T-cell (primary cell): ENCODE measurements at places on chromosomes 2 and 18.

- no peak for DNase-seq
Observed at GRCh38 chr18:76532875-76533274, 37.8 kb upstream of the ZNF516 start.

- DNase-seq: no peak
Observed at GRCh38 chr18:56641714-56642337, 3.4 kb upstream of the TXNL1 start.

- DNase-seq: no peak
Observed at GRCh38 chr2:46493241-46493970, 14.0 kb downstream of the TMEM247 start.

GRCh38 chr2:239035997-239036731 is 188.3 kb downstream of the TWIST2 start:
- DNase-seq: no peak

- no peak for DNase-seq
Observed at GRCh38 chr2:219403861-219404260, 14.3 kb upstream of the DES start.

- DNase-seq: no peak
Observed at GRCh38 chr2:122205641-122206040, 450.2 kb downstream of the TSN start.

GRCh38 chr2:14143435-14143834 is 489.1 kb upstream of the LRATD1 start:
- DNase-seq: no peak

DNA sequence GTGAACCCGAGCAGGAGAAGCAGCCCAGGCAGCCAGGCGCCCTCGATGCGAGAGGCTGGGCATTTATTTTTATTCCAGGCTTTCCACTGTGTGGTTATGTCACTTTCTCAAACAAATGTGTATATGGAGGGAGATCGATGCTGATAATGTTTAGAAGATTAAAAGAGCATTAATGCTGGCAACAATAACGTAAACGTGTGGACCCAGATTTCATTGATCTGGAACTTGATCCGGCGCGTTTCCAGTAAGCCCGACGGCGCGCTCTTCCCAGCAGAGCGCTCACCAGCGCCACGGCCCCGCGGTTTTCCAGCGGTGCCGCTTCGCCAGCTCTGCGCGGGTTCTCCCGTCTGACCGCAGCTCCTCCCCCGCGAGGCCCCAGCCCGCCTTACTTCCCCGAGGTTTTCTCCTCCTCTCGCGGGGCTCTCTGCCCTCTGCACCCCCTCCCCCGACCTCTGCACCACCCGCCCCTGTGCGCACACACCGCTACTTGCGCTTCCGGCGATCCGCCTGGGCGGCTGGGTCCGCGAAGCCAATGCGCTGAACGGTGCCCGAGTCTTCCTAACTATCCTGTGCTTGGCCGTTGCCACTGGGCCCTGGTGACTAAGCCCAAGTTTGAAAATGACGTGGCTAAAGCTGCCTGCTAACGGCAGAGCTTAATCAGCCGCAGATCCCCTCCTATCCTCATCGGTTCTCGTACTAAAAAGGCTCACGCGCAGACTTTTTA is 6.1 kb downstream of the ONECUT2 start:
- no peak for DNase-seq

DNA sequence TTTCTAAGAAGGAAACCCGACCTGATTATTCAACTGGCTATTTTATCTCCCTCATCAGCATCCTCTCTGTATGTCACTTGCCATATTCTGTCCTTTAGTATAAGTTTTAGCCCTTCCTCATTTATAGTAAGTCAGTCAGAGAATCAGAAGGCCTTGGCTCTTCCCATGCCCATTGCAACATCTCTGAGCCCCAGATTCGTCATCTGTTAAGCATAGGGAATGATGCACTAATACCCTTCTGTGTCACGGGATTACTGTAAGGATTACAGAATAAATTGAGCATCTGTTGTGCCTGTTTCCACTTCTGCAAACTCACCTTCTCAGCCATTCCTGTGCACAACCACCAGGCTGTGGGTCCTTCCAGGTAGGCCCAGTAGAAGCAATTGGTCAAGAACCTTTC is 258.1 kb upstream of the RAB12 start:
- DNase-seq: no peak

DNA sequence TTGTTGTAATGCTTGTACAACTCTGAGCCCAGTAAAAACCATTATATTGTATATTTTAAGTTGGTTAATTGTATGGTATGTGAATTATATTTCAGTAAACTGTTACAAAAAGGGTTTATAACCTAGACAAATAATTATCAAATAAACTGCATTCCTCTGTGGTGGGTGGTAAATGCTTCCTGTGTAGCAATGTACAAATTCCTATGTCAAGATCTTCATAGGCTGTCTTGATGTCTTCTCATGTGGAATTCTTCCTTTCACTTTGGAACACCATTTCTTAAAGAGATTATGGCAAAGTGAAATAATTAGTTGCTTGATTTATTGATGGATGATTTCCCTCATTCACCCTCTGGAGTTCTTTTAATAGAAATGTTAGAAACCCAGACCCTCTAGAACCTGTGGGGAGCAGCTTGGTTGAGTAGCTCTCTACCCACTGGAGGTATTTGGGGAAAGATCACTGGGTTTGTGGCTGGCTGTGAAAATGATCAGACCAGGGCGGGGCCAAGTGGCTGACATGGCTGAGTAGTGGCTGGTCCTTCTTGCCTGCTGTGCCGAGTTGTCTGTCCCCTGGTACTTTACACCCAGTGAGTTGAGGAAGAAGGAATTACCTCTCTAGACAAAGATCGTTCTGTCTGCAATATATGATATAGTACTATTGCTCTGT is 22.4 kb upstream of the MGAT5 start:
- no peak for DNase-seq

GRCh38 chr2:21650569-21650968 is 526.8 kb downstream of the TDRD15 start:
- no peak for DNase-seq

GRCh38 chr2:96764253-96764637 is 3.5 kb downstream of the CNNM4 start:
- DNase-seq: no peak

- DNase-seq: peak; percentile 8
Observed at GRCh38 chr2:23381084-23381483, 3.9 kb upstream of the KLHL29 start.

- DNase-seq: no peak
Observed at GRCh38 chr2:222672068-222672401, 577 bp downstream of the MOGAT1 start.

DNA sequence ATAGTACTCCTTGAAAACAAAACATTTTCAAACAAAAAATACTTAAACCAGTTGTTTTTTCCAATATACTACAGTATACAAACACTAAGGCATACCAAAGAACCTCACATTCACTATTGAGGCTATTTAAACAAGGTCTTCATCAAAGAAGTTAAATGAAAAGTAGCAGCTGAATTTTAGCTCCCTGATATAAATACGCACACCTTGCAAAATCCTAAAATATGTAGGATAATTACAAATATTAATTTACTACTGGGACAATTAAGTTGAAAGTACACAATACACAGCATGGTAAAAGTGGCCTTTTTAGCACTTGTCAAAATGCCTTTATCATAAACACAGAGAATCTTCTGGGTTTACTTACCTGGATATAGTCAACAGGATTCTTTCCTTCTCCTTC is 78.7 kb downstream of the CUL3 start:
- DNase-seq: no peak

DNA sequence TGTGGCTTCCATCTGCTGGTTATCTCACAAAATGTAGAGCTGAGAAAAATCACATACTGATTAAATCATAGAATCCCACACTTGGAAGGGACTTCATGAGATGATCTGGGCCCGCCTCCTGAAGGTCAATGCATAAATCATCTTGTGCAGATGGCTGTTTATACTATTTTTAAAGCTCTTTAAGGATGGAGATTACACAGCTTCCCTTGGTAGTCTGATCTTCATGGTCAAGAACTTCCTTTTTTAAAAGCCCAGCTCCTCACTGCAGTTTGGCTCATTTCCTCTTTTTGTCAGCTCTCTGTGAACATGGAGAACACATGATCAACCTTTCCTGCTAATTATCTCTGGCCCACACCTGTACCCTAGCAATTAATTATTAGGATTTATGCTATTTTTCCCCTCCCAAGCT is 25.9 kb downstream of the GCG start:
- no peak for DNase-seq

DNA sequence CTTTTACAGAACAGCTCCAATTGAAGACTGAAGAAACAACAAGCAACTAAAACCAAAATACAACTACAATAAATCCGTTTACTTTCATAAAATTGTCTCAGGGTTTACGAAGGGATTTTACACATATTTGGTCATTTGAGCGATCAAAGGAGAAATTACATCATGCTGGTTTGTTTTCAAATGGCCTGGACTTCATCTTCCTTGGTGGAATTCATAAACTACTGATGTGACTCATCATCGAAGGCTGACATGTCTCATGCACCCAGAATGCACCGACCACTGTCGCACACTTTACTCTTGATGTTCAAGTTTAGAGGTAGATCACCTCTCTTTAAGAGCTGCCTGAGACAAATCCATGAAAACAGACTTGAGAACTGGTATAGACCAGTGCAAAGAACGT is 25.6 kb upstream of the PMAIP1 start:
- DNase-seq: no peak

GRCh38 chr18:46830633-46831032 is 73.8 kb upstream of the ST8SIA5 start:
- no peak for DNase-seq

DNA sequence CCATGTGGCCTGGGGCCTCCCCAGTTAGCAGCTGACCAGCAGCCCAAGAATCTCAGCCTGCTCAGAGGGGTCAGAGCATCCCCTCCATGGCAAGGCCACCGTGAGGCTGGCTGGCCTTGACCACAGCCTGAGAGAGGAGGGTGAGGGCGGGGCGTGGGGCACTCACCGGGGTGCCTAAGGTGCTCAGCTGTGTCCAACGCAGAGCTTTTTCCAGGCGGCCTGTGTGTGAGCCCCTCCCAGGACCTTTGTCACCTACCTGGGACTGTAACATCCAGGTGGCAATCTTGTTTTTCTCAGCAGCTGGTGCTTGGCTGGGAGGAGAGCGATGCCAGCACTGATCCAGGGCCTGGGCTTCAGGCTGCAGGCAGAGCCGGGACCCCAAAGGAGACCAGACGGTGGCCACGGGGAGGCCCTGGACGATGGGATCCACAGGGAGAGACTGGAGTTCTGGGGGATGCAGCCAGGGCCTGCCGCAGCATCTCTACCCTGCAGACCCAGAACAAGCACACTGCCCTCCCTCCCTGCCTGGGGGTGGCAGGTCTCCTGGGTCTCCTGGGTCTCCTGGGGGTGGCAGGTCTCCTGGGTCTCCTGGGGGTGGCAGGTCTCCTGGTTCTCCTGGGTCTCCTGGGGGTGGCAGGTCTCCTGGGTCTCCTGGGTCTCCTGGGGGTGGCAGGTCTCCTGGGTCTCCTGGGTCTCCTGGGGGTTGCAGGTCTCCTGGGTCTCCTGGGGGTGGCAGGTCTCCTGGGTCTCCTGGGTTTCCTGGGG is 12.3 kb downstream of the SNED1 start:
- no peak for DNase-seq

DNA sequence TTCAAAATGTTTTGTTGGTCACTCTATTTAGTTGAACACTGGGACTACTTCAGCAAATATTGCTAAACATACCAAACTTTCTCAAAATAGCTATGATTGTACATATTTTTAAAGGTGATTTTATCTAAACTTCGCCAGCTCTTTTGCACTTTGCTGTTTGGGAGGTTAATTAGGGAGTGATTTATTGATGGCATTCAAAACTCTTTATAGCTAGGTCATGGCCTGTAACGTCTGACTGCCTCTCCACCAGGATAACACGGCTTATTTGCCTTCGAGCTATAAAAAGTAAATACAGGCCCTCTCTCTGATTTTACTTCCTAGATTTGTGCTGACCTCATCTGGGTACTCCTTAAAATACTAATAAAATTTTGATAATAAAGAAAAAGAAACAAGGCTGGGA is 931.9 kb downstream of the DCDC2C start:
- no peak for DNase-seq

DNA sequence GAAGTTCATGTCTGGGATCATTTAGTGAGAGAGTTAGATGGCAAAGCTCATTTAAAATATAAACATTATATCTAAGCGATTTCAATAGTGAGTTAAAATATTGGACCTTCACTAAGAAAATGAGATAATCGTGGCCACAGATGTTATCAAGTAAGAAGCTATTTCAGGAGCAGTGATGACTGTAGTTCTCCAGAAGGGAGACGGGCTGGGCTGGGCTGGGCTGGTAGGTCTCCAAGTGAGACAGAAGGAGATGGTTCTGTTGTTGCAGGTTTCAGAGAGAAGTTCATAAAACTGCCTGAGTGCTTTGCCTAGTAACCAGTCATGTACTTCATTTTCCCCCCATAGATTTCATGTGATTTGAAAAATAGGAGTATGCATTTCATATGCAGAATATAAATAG is 130.1 kb upstream of the DAPL1 start:
- no peak for DNase-seq

DNA sequence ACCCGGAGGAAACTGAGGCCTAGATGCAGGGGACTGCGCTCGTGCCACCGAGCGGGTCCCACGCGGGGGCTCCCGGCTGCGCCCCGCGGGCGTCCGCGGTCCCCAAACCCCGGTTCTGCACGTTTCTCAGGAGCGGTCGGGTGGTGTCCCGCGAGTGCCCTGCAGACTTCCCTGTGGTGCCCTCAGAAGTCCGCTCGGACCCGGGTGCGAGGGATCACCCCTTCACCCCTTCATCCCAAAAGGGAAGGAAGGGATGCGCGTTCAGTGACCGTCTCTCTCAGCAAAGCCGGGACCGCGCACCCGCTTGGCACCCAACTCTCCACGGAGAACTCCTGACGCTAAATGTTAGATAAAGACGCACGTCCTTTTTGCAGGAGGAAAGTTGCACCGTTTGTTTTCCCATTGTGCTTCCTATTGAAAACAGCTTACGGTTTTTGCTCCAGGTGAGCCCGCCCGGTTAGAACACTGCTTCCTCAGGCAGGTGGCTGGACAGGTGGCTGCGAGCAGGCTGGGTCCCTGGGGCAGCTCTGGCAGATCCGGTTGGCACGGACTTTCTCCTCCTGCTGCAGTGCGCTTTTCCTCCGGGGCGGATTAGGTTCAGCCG is 779 bp downstream of the DGKD start:
- no peak for DNase-seq

- no peak for DNase-seq
Observed at GRCh38 chr2:197284956-197285355, 25.6 kb downstream of the ANKRD44 start.
